ENCODE measurements at places on chromosomes 6 and 20.

- DNase-seq: no peak
These were observed 380.9 kb downstream of the CDKAL1 start for GRCh38 chr6:20915156-20915555.

- no peak for DNase-seq
These were observed 197.7 kb downstream of the FAXC start for GRCh38 chr6:99151634-99152346.

DNA sequence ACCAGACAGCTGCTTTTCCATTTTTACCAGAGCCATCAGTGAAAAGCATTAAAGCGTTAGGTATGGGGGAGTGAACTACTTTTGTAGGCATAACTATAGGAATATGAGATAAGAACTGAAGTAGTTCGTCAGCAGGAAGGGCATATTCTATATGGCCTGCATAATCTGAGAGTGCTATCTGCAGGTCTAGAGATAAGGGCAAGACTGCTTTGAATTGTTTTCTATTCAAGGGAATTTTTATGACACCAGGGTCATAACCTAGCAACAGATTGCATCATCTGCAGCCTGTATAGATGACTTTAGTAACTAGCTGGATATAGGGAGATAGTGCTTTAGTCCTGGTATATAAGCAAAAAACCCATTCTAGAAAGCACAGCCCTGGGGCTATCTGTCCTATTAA is 437.3 kb upstream of the HTR1E start:
- DNase-seq: no peak

- no peak for DNase-seq
These were observed 112.6 kb upstream of the SLC24A3 start for GRCh38 chr20:19099596-19100545.

- DNase-seq: no peak
These were observed 22.3 kb downstream of the NRN1 start for GRCh38 chr6:5984150-5985089.

GRCh38 chr20:16505894-16506293 is 67.4 kb downstream of the KIF16B start:
- DNase-seq: no peak

DNA sequence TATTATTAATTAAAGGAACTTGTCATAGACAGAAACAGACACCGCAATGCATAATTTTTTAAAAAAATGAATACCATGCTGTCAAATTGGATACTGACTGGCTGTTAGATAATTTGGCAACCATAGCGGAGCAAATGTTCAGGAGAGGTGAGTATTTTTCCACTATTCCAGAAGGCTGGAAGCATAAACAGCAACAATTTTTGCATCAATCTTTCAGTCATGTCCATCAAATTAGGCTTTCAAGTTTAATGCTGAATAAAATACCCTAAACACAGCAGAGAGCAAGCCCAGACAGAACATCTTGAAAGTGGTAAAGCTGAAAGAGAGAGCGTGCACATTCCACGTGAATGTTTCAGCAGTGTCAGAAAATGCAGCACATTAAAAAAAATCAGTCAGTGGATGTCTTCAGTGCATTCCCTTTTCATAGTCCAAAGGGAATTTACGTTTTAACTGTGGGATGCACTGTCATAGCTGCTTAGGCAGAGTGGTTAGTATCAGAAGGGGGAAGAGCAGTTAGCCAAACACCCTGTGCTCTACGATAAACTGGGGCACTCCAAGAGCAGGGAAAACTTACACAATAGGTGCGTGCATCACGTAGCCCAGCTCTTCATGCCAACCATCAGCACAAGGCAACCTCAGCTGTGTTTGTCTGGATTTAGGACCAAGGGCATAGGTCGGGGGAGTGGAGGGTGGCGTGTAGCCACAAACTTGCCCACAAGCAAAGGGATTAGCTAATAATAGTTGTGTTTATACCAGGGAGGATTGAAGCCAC is 116.2 kb upstream of the STMND1 start:
- no peak for DNase-seq

DNA sequence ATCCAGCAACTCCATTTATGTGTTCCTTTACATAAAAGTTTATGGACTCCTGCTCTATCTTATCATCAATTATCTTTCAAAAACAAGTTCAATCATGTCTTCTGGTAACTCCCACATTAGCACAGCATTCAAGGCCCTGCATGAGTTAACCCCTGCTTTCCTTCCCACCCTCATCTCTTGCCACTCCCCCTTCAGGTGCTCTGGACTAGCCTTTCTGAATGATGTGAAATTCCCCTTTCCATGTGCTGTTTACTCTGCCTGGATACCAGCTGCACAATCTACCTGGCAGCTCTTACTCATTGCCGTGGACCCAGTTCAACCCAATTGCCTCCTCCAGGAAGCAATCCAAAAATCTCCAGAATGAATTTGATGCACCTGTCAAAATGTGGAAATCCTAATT is 11.9 kb downstream of the ADGRF4 start:
- DNase-seq: no peak

DNA sequence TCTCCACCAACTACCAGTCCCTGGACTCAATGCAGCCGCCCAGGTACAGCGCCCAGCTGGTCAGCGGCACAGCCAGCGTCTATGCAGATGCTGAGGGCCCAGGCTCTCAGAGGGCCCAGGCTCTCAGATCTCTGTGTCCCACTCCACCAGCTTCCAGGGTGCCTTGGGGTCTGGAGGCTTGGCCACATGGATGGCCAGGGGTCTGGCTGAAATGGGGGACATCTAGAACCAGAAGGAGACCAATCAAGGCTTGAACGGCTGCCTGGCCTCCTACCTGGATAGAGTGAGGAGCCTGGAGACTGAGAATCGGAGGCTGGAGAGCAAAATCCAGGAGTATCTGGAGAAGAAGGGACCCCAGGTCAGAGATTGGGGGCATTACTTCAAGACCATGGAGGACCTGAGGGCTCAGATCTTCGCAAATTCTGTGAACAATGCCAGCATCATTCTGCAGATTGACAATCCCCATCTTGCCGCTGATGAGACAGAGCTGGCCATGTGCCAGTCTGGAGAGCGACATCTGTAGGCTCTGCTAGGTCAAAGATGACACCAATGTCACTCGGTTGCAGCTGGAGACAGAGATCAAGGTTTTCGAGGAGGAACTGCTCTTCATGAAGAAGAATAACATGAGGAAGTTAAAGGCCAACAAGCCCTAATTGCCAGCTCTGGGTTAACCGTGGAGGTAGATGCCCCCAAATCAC is 44.1 kb upstream of the GRM4 start:
- no peak for DNase-seq

- no peak for DNase-seq
These were observed 26.7 kb downstream of the TNFAIP3 start for GRCh38 chr6:137893726-137894125.

- DNase-seq: no peak
These were observed 113.9 kb downstream of the HIVEP1 start for GRCh38 chr6:12126051-12126450.

DNA sequence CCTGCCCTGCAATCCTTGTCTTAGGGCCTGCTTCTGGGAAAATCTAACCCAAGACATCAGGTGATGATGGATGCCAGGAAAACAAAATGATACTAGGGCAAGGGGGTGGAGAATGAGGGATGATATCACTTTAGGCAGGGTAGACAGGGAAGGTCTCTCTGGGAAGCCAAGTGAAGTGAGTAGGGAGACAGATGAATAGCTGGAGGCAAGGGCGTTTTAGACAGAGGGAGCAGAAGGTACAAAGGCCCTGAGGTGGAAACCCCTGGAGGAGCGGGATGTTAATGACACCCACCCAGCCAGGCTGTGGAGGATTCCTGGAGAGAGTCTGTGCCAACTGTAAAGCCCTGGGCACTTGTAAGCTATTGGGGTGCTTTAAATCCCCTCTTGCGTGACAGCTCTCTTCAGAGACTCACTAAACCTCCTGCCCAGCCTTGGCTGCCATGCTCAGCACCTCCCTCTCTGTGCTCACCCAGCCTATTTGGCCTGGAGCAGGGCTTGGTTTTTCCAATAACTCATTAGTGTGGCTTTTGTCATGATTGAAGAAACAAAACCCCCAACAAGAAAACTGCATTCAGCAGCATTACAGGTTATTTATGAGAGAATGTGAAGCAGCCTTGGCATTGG is 12.4 kb upstream of the MDGA1 start:
- DNase-seq: no peak

DNA sequence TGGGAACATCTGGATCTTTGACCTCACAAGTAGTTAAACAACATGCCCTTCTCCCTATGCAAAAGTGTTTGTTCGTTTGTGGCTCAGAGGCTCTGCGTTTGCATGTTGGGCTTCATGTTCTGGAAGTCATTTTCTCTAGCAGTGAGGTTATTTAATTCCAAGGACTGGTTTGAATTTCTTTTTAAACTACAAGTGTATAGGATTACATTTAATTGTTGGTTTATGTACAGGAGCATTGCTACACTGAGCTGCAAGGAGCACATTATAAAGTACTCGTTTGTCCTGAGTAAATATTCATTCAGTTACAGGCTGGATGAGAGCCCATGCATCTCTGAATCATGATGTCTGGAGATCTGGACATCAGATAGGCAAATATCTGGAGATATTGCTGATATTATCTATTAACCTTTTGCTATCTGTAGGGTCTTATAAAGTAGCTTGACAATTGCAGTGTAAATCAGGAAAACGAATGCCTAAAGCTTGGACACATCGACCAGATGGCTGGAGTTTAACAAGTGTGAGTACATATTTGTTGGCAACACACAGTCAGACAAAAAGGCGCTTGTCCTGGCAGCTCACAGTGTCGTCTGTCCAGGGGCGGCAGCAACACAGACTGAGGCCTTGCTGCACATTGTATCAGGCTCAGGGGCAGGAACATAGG is 84.6 kb downstream of the PDE7B start:
- no peak for DNase-seq

DNA sequence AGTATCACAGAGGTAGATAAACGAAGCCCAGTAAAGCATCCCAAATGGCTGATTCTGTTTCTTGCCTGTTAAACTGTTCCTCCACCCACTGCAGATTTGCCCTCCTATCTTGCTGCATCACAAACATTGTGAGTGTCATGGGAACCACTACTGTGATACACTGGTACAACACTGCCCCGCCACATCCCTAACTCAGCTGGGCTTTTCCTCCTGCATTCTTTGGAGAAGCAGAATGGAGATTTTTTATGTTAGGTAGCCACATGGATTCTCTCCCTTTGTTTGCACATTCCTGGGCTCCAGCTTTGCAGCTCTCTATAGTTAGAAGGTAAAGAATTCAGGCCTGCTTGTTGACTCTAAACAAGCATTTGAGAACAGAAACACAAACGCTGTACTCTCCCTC is 234.1 kb downstream of the TMEM242 start:
- DNase-seq: no peak

GRCh38 chr6:125421836-125422235 is 120.1 kb upstream of the HDDC2 start:
- DNase-seq: no peak

- DNase-seq: no peak
These were observed at the start of gene FBXL4 for GRCh38 chr6:98947411-98948292. TSS of gene FBXL4 (minus strand) at chr6:98947946. CDS start at chr6:98926988, 20,958 bp downstream.

DNA sequence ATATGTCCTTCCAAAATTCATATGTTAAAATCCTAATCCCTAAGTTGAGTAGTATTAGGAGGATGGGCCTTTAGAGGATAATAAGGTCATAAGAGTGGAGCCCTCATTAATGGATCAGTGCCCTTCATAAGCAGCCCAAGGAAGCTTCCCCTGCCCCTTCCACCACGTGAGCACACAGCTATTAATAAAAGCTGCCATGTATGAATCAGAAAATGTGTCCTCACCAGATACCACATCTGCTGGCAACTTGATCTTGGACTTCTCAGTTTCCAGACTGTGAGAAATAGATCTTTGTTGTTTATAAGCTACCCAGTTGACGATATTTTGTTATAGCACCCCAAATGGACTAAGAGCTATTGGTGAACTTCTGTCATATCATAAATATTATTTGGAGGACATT is 207.7 kb upstream of the HDDC2 start:
- no peak for DNase-seq

- no peak for DNase-seq
These were observed at the start of gene COL21A1 for GRCh38 chr6:56246881-56247653. TSS of gene COL21A1 (minus strand) at chr6:56247580. CDS start at chr6:56182618, 64,962 bp downstream.

DNA sequence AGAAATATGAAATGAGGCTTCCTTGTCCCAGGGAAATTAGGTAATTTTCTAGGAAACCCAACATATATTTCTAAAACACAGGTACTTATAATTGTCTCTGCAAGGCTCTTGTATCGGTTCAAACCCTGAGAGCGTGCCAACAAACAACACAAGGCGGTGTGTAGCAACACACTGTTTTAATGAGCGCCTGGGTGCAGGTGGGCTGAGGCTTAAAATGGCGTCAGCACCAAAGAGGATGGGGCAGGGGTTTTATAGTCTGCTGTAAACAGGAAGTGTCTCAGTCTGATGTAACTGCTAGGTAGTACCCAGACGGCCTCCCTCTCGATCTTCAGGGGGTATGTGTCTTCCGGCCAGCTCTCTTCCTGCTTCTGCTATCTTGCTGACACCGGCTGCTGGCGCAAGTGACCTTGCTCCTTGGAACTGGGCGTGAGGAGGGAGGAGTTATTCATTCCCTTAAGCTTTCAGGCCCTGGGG is 69.7 kb downstream of the EPB41L2 start:
- DNase-seq: no peak

- no peak for DNase-seq
These were observed 112.2 kb downstream of the SYNDIG1 start for GRCh38 chr20:24581443-24582170.

DNA sequence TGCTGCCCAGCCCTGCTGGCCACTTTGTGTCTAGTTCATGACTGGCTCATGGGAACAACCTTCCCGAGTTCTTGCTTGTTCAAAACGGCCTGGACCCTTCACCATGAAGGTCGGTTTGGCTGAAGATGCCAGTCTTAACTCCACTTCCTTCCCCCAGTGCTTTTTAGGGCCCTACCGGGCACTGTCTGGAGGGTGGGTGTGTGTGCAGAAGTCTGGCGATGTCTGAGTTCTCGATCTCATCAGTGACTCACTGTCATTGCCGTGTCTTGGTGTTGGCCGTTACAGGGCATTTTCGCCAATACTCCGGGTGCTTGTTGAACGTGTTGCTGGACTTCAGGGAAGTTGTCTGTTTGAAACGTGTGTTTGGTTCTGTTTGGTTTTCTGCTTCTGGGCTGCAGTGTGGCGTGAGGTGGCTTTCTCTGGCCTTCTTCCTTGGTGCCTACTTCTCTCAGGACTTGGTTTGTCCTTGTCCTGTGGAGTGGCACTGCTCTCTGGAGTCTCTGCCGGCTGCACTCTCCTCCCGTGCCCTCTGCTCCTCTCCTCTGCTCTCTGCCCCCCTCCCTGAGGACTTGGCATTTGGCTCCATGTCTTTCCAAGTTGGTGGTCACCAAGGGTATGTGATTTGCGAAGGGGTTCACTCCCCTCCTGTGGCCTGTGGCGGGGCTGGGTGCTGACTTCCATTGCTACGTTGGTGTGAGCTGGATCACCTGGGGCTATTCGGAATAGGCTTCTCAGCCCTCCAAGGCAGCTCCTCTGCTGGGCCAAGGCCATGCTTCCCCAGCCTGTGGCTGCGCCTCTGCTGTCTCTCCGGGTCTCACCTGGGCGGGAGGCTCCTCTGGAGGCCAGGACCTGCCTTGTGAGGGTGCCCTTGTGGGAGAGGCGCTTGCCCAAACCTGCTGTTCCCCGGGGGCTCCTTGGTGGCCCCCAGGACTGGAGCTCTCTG is 38.2 kb downstream of the PYGB start:
- DNase-seq: no peak
